Activated gamma-delta T cell treated with Interleukin-2 at 50 U/mL for 16 hours (primary cell): ENCODE measurements at places on chromosomes 1 and 21.

- no peak for DNase-seq
Measured at GRCh38 chr1:167169642-167170041, 51.0 kb upstream of the POU2F1 start.

GRCh38 chr1:14137411-14138134 is 437.6 kb downstream of the PRDM2 start:
- DNase-seq: no peak

GRCh38 chr1:39411526-39412478 is 79.6 kb upstream of the BMP8A start:
- no peak for DNase-seq

DNA sequence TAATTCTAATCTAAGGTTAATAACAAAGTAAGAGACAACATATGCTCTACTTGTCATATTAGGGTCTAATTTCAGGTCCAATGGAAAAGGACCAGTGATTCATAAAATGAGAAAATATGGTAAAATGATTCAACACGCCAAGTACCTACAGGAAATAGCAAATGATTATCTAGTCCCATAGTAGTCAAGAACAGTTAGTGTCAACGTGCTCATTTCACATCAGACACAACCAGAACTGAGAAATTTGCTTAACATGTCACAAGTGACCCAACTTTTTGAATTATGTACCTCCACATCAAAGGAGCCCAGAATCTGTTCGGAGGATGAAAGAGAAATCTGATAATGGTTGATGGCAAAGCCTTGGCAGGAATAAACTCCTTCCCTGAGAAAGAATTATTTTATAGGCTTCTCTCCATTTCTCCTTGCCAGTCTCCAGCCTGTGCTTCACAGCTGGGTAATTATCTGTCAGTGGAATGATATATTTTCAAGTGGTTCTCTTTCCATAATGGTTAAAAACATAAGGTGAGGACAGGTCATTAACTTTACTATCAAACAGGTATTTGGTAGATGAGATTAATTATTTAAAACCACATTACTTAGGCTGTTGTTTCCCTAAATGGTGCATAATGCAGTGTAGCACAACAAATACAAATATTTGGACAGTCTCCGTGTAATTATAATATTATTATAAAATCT is 83.2 kb downstream of the APP start:
- DNase-seq: no peak

DNA sequence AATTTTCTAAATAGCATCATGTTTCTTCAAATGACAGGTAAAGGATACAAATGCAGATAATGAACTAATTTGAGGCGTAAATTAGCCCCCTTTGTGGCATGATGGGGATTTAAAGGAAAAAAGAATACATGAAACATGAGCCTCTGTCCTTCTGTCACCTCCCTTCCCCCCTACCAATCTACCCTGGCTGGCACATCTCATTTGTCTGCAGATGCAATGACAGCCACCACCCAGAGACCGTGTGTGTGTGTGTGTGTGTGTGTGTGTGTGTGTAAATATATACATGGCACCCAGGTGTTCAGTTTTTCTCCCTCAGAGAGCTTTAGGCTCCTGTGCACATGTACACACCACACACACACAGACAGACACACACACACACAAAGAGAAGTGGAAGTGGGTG is 451.1 kb downstream of the RWDD3 start:
- no peak for DNase-seq

DNA sequence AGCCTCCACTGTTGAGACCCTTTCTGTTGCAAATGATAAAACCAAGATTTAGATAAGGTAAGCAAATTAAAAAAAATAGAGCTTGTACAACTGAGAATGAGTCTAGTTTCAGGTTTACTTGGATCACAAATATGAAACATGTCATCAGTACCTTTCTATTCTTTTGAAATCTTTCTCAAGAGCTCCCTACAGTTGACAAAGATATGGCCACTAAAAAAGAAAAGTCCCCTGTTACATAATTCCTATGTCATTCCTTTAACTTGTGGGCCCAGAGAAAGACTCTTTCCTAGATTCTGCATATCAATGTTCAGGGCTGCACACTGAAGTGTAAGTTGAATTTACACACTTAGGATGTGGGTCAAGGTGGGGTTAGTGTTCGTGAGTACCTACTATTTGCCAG is 168.1 kb downstream of the PLA2G4A start:
- no peak for DNase-seq

- DNase-seq: no peak
Measured at GRCh38 chr1:55168353-55168752, 46.8 kb downstream of the USP24 start.

GRCh38 chr1:154807048-154807591 is 63.0 kb downstream of the KCNN3 start:
- DNase-seq: no peak

- DNase-seq: no peak
Measured at GRCh38 chr1:244397131-244397530, 54.6 kb downstream of the ADSS2 start.

GRCh38 chr1:40753142-40753882 is 30.3 kb upstream of the KCNQ4 start:
- no peak for DNase-seq

DNA sequence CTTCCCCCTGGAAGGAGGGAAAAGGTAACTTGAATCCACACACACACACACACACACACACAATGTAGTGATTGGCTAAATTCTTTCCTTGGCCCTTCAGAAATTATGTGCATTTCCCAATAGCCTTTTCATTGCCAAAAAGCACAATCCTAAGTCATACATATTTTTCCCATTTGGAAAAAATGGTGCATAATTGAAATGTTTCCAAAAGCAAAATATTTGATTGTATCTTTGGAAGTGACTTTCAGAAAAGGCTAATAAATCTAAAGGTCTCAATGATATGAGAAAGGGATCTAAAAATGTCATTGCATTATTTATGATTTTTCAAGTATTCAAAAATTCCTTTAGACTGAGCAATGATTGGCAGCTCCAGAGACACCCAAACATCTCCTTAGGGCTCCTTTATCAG is 43.5 kb upstream of the NEK7 start:
- no peak for DNase-seq

DNA sequence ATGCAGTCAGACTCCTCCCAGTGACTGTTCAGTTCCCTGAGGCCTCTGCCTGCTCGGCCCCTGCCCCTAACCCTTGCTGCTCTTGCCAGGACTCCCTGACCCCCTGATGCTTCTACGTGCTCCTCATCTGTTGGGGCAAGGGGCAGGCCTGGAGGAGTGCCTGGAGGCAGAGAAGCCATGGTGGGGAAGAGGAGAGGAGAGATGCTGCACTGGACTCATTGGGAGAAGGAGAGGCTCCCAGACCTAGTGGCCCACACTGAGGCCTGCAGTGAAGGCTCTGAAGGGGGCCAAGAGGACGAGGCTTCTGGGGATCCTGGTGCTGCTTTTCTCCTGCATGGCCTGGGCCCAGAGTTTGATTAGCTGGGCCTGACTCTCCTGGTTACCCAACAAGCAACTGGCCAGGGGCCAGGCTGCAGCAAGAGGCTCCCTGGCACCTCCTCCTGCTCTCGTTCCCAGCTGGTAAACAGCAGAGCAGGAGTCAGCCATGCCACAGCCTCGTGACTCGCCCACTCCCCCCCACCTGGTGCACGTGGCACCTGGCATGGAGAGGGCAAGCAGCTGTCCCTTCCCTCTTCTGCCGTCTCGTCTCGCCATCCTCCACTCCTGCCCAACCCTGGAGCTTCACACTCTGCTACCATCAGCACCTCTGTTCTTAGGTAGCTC is 847 bp upstream of the RORC start:
- DNase-seq: no peak

GRCh38 chr1:174217787-174218574 is 58.7 kb downstream of the RABGAP1L start:
- no peak for DNase-seq

GRCh38 chr1:94907136-94907535 is 19.8 kb downstream of the CNN3 start:
- no peak for DNase-seq

GRCh38 chr1:100616121-100616621 is 78.2 kb downstream of the GPR88 start:
- no peak for DNase-seq

DNA sequence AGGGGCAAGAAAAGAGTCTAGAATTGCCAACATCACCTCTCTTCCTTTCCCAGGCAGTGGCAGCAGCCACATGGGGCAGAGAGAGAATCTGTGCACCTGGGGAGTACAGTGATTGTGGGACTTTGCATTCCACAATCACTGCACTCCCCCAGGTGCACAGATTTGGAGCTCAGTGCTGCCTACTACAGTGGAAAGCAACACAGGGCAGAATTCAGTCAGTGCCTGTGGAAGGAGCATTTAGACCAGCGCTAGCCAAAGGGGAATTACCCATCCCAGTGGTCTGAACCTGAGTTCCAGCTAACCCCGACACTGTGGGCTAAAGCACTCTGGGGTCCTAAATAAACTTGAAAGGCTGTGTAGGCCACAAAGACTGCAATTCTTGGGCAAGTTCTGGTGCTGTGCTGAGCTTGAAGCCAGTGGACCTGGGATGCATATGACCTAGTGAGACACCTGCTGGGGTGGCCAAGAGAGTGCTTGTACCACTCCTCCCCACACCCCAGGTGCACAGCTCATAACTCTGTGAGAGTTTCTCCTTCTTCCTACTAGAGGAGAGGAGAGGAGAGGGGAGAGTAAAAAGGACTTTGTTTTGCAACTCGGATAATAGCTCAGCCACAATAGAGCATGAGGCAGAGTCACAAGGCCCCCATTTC is 50.3 kb downstream of the NUP210L start:
- DNase-seq: no peak

DNA sequence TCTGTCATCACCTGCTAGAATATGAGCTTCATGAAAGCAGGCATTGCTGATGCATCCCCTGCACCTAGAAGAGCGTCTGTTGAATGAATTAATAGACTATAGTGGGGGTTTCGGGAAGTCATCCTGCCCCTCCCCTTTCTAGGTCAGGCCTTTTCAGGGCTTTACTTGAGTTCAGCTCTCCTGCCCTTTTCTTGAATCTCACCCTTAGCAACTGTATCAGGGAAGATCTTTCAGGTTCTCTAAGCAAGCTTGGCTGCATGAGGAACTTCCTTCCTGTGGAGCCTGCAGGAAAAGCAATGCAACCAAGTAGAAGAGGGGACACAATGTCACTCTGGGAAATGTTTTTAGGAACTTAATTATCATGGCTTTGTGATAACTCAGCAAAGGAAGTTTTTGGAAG is 27.2 kb upstream of the KIAA0040 start:
- DNase-seq: no peak

GRCh38 chr1:61568460-61569302 is 156.3 kb downstream of the TM2D1 start:
- no peak for DNase-seq

DNA sequence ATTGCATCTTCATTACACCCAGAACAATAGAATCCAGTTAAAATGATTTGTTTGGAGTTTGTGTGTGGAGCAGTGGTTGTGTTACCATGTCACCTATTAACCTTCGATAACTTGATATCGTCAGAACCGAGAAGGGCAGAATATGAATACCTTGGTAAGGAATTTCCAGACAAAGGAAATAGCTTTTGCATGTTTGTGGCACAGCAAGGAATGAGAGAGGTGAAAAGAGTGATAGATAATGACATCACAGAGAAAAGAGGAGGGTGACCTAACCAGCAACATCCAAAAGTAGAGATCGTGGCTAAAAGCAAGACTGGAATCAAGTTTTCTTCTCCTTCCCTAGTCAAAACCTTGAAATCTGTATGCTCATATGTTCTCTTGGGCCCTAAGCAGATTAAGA is 244.6 kb upstream of the NEGR1 start:
- no peak for DNase-seq

- DNase-seq: no peak
Measured at GRCh38 chr1:201771466-201771865, 57.5 kb upstream of the IPO9 start.

DNA sequence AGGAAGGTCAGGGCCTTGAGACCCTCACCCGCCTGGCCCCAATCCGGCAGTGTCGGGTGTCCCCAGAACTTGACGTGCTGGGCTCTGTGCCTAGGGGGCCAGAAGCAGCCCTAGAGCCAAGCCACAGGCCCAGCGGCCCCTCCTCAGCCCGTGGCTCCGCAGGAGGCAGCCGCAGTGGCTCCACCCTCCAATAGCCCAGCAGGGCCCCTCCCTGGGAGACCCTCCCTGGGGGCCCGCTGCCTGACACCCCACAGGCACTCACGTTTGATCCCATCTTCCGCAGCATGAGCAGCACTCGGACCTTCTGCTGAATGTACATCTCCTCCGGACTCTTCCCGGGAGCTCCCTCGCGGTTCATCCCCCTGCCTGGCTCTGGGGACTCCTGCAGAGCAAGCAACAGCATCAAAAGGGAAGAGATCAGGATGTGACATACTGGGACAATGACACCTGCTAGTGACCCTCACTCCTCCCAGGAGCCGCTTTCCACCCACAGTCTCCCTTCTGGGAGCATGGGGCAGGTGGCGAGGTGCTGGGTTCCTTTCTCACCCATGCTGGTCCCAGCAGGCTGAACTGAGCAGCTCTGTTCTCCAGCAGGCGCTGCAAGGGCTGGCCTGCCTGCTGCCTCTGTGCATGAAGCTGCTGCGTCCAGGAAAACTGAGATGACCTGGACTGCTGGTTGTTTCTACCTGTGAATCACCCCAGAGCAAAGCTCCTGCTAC is 38.2 kb downstream of the CTNNBIP1 start:
- no peak for DNase-seq

DNA sequence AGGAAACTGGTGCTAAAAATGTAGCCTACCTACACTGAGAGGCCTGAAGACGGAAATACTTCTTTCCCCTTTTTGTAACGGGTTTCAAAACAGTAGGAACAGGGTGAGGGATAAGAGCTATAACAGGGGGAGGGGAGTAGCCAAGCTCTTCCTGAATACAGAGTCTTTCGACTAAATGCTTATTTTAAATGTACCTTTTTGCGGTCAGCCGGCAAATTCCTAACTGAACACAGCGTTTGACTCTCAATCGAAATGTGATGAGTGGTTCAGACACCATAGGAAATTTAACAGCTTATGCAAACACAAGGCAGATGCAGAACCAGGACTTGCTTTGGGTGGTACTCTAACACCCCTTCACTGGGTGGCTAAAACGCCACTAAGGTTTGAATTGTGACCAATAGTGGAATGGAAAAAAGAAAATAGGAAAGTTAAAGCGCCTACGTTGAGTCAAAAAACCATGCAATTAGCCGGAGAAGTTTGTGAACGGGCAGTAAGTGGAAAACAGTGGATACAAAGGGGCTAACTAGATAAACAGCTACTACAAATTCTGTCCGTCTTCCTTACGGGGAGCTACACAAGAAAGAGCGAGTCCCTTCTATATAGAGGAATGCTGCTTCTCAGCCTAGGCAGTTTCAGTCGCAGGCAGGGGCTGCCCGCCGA is 1.7 kb downstream of the EGLN1 start:
- DNase-seq: no peak

GRCh38 chr1:208118841-208119606 is 125.2 kb downstream of the PLXNA2 start:
- DNase-seq: no peak

DNA sequence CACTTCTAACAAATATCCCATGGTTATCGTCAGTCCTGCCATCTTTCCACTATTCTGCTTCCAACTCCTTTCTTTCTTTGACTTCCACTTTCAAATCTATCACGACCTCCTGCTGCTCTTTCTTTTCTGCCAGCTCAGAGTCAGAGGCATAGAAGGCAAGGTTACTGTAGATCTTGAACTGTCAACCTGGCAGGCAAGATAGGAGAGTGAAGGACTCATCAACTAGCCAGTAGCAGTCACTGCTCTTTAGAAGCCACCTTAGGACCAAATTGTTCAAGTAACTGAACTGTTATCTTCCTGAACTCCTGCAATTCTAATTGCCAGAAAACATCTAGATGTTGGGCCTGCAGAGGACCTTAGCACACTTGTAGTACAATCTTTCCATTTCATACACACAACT is 13.1 kb upstream of the FCER1A start:
- DNase-seq: no peak
